ENCODE measurements at places on chromosomes 5 and 9. TPM values are rescaled to one million over a fixed set of nuclear protein-coding genes. Genes with fewer than 3 reads are reported as not detected.
A peak's percentile ranks its signal among the peaks of the same experiment; 100 is the strongest.

GRCh38 chr5:149636861-149637246 is 55.6 kb downstream of the ARHGEF37 start:
- no peak overlapping the region for H3K27ac ChIP-seq
- peaks cover 5% of the 10 kb centered on the region for H3K27me3 ChIP-seq
- H3K36me3 ChIP-seq: no peaks in the 10 kb centered on the region

OTULINL gene
- 24.7 TPM for total RNA-seq

OR1Q1 gene
- not detected for total RNA-seq

DNA sequence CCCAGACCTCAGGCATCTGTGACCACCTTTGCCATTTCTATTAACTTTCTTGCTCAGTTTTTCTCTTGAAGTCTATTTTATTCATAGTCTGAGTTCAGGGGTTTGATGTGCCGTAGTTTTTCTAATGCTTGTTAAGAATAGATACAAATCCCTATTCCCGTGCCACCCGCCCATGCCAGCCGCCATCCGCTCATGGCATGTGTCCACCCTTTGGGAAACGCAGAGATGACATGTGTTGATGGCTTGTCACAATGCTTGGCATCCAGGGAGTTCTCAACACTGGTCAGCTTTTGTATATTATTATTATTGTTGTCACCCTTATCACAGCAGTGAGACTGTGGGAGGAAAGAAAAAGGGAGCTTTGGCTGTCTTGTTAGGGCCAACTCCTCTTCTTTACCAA is 17.3 kb upstream of the ANGPTL2 start:
- no peaks in the 10 kb centered on the region for H3K27me3 ChIP-seq
- no peak for DNase-seq
- no peaks in the 10 kb centered on the region for H3K4me1 ChIP-seq
- no peaks in the 10 kb centered on the region for H3K36me3 ChIP-seq

DNA sequence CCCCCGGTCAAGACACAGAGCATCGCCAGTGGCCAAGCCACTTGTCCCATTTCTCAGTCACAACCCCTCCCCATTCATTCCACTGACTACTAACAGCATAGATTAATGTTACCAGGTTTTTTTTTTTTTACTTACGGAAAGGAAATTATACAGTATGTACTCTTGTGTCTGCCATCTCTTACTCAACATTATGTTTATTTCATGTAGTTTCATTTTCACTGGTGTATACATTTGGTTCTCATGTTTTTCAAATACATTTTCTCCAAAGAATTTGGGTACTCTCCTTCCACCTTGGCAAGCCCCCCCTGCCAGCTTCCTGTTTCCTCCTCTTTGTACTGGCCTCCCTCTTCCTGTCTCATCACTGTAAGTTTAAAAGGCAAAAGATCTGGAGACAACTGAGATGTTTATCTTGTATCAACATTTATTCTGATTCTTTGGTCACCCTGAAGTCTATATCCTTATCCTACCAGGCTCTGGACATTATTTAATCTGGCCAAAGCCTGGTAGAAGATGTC is 207.3 kb downstream of the SAXO1 start:
- no peaks in the 10 kb centered on the region for H3K27me3 ChIP-seq
- no peak for DNase-seq
- no peaks in the 10 kb centered on the region for H3K36me3 ChIP-seq
- H3K4me1 ChIP-seq: peaks cover 8% of the 10 kb centered on the region

DNA sequence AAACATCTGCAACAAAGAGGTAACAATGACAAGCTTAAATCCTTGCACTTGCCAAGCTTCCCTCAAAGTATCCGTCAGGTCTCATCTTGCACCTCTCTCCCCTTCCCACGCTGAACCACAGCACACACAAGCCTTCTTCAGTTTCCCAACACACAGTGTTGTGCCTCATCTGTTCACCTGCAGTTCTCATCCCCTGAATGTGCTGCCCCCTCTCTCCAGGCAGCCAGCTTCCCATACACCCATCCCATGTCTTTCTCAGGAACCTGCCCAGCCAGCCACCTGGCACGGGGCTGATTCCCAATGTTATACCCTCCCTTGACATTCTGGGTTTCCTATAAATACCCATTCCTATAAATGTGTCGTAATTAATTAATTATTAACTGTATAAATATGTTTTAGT is 314.8 kb downstream of the PRELID2 start:
- DNase-seq: no peak
- H3K4me3 ChIP-seq: no peak overlapping the region
- no peaks in the 10 kb centered on the region for H3K27me3 ChIP-seq

- no peaks in the 10 kb centered on the region for H3K36me3 ChIP-seq
- H3K27me3 ChIP-seq: peaks cover 2% of the 10 kb centered on the region
- no peak overlapping the region for H3K4me3 ChIP-seq
Observed at GRCh38 chr9:124834591-124834990, 18.7 kb upstream of the WDR38 start.

DNA sequence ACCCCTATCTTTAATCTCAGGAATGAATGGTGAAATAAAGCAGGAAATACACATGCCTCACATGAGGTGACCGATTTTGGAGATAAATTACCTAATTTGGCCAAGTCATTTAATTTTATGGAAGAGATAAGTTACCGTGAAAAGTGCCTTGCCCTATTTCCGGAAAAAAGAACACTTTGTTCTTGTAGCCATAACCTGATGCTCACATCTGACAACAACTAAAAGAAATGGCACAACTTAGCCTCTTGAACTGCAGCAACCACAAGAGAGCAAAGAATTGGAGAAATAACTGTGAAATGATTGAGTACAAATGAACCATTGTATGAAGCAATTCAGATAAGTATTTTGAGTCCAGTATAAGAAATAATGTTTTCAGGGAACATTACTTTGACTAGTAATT is 628.1 kb upstream of the TYRP1 start:
- no peaks in the 10 kb centered on the region for H3K4me1 ChIP-seq
- no peaks in the 10 kb centered on the region for H3K36me3 ChIP-seq
- H3K27ac ChIP-seq: no peak overlapping the region
- no peak for DNase-seq
- no peaks in the 10 kb centered on the region for H3K27me3 ChIP-seq
- no peak overlapping the region for H3K4me3 ChIP-seq

DNA sequence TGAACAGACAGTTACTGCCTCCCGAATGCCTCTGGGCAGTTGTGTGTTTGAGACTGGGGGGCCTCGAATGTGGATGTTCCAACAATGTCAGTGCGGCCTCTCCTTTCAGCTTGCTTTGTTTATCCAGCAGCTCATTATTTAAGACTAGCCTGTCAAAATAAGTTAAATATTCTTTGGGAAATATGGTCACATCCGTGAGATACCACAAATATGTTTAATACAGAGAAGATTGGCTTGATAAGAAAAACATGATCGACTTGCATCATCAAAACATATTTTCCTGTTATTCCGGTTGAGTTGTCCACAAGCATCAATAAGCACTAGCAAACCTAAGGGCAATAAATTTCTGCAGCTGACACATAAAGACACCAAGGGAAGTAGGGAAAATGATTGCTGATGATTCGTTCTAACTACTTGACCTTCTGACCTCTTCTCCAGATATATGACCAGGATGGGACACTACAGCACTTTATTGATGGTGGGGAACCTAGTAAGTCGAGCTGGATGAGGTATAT is 66.5 kb downstream of the PRDM6 start:
- no peak for DNase-seq
- H3K36me3 ChIP-seq: no peaks in the 10 kb centered on the region
- no peaks in the 10 kb centered on the region for H3K27me3 ChIP-seq

FGF10 gene
- not detected for total RNA-seq

DNA sequence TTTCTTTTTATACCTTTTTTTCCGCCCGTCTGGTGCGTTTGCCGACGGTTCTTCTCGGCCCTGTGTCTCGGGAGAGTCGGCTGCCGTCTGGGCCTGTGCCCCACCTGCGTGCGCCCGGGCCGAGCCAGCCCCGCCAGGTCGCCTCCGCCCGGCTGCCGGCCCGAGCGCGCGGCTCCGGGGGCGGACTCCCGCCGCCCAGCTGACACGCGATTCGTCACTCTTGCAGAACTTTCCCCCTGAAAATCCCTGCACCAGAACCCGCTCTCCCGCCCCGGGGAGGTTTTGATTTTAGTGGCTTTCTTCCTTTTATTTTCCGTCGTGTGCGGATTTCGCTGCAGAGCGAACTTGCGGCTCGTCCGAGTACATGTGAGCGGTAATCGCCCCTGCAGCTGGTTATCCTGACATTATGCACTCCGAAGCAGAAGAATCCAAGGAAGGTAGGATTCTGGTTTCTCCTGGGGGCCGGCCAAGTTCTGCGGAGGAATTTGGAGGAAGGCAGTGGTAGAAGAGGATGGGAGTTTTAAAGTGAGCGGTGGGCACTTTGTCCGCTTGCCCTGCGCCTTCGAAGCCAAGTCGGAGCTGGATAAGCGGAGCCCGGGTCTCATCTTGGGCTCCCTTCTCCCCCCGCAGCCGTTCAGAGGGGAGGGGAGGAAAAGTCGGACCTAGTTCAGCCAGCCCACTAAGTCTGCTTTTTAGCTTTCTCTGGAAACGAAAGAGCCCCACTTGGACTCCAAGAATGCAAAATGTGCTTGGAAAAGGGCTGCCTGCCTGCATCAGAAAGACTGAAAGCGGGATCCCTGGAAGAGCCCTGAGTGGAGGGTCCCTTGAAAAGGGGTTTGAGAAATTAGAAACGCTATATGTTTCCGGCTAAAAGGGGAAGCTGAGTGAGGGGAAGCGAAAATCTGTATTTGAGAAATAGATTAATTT is at the start of gene TNFAIP8:
Gene TNFAIP8 (plus strand): TSS at position 335 of the 927 bp plus-strand sequence. CDS start 72 bp downstream, at position 407.
- peak within 1 kb of the TSS; percentile 55 for H3K4me3 ChIP-seq
- peak within 1 kb of the TSS; percentile 78 for H3K27ac ChIP-seq
- H3K4me1 ChIP-seq: peaks cover 93% of the 10 kb centered on the region
- H3K27me3 ChIP-seq: no peaks in the 10 kb centered on the region
- H3K36me3 ChIP-seq: no peaks in the 10 kb centered on the region
- no peak for DNase-seq

OR1N2 gene
- not detected for total RNA-seq

GRCh38 chr5:13998254-13998653 is 53.8 kb upstream of the DNAH5 start:
- H3K36me3 ChIP-seq: no peaks in the 10 kb centered on the region
- H3K27me3 ChIP-seq: no peaks in the 10 kb centered on the region
- DNase-seq: no peak
- H3K27ac ChIP-seq: no peak overlapping the region

- H3K27me3 ChIP-seq: no peaks in the 10 kb centered on the region
- no peak for DNase-seq
- H3K36me3 ChIP-seq: no peaks in the 10 kb centered on the region
- H3K27ac ChIP-seq: no peak overlapping the region
- H3K4me3 ChIP-seq: no peak overlapping the region
Observed at GRCh38 chr5:91142386-91142785, 240.7 kb downstream of the ARRDC3 start.

WDR5 gene
- total RNA-seq: 30.3 TPM

TMEM215 gene
- total RNA-seq: not detected

LCN15 gene
- not detected for total RNA-seq

NEURL1B gene
- 0.20 TPM for total RNA-seq

GRCh38 chr5:58201922-58202648 is 257.8 kb downstream of the PLK2 start:
- no peak overlapping the region for H3K4me3 ChIP-seq
- H3K36me3 ChIP-seq: no peaks in the 10 kb centered on the region
- H3K27ac ChIP-seq: no peak overlapping the region
- no peaks in the 10 kb centered on the region for H3K27me3 ChIP-seq
- no peaks in the 10 kb centered on the region for H3K4me1 ChIP-seq
- no peak for DNase-seq

DNA sequence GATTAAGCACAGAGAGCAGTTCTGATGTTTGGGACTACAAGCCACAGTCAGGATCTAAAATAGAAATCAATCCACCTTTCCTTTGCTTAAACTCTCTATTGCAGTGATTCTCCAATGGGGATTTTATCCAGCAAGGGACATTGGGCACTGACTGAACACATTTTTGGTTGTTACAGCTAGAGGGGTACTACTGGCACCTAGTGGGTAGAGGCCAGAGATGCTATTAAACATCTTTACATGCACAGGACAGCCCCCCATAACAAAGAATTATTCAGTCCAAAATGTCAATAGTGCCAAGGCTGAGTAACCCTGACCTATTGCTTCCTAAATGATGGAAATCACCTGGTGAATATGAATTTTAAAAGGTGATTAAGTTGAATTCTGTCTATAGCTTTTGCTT is 12.0 kb downstream of the ZNF622 start:
- H3K4me3 ChIP-seq: no peak overlapping the region
- no peaks in the 10 kb centered on the region for H3K27me3 ChIP-seq
- H3K36me3 ChIP-seq: peaks cover 72% of the 10 kb centered on the region
- no peak for DNase-seq

GRCh38 chr5:6875376-6875775 is 162.1 kb downstream of the TENT4A start:
- no peak overlapping the region for H3K4me3 ChIP-seq
- H3K27ac ChIP-seq: no peak overlapping the region
- H3K4me1 ChIP-seq: no peaks in the 10 kb centered on the region
- no peaks in the 10 kb centered on the region for H3K36me3 ChIP-seq
- H3K27me3 ChIP-seq: no peaks in the 10 kb centered on the region
- no peak for DNase-seq

DNA sequence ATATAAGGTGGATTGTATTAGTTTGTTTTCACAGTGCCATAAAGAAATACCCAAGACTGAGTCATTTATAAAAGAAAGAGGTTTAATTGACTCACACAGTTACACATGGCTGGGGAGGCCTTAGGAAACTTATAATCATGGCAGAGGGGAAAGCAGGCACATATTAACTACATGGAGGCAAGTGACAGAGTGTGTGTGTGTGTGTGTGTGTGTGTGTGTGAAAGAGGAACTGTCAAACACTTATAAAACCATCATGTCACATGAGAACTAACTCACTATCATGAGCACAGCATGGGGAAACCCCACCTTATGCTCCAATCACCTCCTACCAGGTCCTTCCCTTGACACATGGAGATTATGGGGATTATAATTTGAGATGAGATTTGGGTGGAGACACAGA is 118.6 kb downstream of the SPEF2 start:
- no peaks in the 10 kb centered on the region for H3K4me1 ChIP-seq
- H3K27me3 ChIP-seq: no peaks in the 10 kb centered on the region
- no peak overlapping the region for H3K4me3 ChIP-seq
- no peaks in the 10 kb centered on the region for H3K36me3 ChIP-seq
- no peak overlapping the region for H3K27ac ChIP-seq
- no peak for DNase-seq

DNA sequence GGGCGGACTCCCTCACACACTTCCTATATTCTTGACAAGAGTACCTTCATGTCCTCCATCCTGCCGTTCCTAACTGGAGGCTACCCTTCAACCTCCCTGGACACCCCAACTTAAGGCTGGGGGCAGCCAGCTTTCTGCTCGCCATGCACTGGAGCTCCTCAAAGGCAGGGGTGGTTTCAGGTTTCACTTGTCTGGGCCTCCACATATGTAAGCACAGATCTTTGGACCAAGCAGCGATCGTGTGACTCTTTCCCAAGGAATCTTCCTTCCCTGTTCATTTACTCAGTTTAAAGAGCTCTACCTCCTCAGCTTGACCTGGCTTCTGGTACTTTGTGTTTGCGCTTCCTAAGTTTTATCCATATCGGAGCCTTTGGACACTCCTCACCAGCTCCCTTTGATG is 34.2 kb upstream of the TRPC7 start:
- no peaks in the 10 kb centered on the region for H3K4me1 ChIP-seq
- H3K27ac ChIP-seq: no peak overlapping the region
- no peaks in the 10 kb centered on the region for H3K36me3 ChIP-seq
- DNase-seq: no peak
- H3K4me3 ChIP-seq: no peak overlapping the region

FSTL4 gene
- not detected for total RNA-seq

GRCh38 chr9:32906213-32906612 is 95.2 kb downstream of the APTX start:
- H3K27me3 ChIP-seq: no peaks in the 10 kb centered on the region
- no peak overlapping the region for H3K27ac ChIP-seq
- no peaks in the 10 kb centered on the region for H3K4me1 ChIP-seq
- no peak overlapping the region for H3K4me3 ChIP-seq
- no peak for DNase-seq

AK8 gene
- 0.28 TPM for total RNA-seq

OSMR gene
- not detected for total RNA-seq

Measured in CD4-positive, alpha-beta memory T cell (primary cell).